ENCODE measurements at places on chromosomes 7 and 10.

- DNase-seq: no peak
Observed at GRCh38 chr10:68792115-68792514, 35.2 kb upstream of the STOX1 start.

GRCh38 chr10:2425320-2425719, 642.0 kb upstream of the PFKP start:
- no peak for DNase-seq

DNA sequence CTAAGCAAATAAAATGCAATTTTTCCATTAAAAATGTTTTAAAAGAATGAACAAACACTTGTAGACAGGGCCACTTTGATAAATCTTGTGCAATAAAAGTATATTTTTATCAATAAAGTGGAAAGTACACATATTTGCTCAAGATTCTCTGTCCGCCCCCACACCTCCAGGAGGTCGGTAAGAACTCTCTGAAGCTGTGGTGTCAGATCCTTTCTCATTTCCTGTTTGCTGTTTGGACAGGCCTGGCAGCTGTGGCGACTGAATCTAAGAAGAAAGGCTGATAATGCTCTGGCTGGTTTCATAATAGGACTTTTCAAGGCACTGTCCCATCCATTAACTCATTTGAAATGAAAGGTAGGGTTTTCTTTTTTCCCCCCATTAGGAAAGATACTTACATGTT, 15.3 kb upstream of the ASB4 start:
- no peak for DNase-seq

DNA sequence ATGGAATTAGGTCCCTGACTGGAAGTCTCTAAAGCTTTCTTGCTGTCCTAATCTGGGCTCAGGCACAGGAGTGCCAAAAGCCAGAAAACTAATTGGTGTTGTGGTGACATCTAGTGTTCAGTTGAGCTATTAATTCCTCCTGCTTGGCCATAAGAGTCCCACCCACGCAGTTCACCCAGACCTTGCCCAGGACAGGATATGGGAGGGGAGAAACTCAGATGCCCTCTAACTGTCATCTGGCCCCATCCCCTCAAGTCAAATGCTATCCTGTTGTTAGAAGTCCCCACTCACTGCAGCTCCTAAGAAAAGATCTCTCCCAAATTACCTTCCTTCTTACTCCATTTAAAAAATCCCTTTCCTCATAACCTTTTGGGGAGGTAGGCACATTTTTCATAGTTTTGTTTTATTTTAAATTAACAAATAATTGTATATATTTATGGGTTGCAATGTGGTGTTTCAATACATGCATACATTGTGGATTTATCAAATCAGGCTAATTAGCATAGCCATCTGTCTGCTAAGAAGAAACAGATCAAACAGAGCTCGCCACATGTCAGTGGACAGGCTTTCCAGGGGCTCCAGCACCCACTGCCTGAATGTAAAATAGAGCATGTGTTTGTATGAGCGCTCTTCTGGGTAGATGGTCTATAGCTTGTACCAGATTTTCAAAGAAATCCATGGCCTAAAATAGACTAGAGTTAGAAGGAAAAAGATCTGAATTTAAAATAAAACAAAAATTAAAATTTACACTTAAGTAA, 84.0 kb downstream of the GSAP start:
- no peak for DNase-seq

DNA sequence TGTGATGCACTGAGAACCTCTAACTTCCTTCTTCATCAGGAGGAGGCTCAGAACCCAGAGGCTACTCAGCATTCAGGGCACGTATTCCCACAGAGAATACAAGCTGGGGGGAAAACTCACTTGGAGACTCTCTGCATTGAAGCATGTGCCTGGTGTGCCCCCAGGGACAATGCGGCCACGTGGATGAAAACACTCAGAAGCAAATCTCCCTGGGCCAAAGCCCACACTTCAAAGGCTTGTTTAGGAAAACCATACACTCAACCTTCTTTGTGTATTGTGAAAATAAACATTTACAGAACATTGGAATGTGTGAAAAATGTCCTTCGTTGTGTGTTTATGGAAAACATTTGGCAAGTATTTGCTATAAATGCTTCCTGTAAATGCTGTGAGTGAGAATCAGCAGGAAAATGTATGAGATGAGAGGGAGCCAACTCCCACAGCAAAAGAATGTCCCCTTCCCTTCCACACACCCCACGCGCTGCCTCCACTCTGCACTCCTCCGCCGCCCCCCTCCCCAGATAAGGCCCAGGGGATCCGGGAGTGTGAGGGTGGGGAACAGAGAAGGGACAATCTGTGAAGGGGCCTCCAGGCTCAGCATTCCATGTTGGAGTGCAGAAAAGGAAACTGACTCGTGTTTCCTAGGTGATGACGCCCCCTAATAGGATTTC, 339.5 kb downstream of the ELMO1 start:
- DNase-seq: no peak

GRCh38 chr7:88278881-88279280, 27.8 kb downstream of the STEAP4 start:
- no peak for DNase-seq

DNA sequence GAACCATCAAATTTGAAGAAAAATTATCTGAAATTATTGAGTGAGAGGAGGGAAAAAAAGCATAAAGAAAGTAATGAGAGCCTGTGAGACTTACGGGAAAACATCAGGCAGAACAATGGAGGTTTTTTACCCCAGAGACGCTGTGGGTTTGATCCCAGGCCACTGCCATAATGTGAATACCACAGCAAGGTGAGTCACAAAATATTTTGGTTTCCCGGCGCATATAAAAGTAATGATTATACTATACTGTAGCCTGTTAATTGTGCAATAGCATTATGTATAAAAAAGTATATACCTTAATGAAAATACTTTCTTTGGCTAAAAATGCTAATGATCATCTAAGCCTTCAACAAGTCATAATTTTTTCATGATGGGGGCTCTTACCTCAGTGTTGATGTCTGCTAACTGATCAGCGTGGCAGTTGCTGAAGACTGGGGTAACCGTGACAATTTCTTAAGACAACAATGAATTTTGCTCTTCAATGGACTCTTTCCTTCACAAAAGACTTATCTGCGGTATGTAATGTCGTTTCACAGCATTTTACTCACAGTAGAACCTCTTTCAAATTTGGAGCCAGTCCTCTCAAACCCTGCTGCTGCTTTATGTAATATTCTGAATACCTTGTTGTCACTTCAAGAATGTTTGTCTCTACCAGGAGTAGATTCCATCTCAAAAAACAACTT, 97.0 kb upstream of the FAM20C start:
- DNase-seq: no peak

GRCh38 chr10:127195571-127196281, 665 bp downstream of the INSYN2A start:
- DNase-seq: no peak

- no peak for DNase-seq
Observed at GRCh38 chr7:116162254-116162653, 48.1 kb upstream of the TES start.

DNA sequence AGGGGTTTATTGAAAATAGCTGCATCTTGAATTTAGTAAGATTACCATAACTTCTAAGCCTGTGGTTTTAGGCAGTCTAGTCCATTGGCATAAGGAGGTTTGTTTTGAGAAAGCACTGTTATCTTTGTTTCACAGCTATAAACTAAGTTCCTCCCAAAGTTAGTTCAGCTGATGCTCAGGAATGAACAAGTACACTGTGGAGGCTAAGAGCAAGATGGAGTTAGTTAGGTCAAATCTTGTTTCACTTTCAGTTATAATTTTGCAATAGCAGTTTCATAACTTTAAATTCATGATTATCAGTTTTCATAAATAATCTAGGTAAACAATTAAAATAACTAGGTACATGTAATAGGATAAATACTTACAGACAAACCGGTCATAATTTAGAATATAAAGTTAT, 15.4 kb downstream of the SEC61G start:
- DNase-seq: no peak

GRCh38 chr7:106681815-106682495, 21.0 kb upstream of the CCDC71L start:
- DNase-seq: no peak

DNA sequence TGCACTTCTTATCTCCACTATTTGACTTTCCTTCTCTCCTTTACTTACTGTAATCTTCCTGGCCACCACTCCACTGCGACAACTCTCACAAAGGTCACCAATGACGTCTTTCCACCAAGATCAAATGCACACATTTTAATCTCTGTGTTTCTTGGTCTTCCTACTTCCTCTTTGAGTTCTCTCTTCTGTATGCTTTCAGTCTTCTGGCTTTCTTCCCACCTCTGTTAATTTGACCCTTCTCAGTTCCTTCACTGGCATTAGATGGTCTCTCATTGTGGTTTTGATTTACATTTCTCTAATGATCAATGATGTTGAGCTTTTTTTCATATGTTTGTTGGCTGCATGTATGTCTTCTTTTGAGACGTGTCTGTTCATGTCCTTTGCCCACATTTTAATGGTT, 31.9 kb downstream of the FAM107B start:
- DNase-seq: no peak

Data from T-helper 9 cell (primary cell).